ENCODE measurements at places on chromosomes 2 and 18.

DNA sequence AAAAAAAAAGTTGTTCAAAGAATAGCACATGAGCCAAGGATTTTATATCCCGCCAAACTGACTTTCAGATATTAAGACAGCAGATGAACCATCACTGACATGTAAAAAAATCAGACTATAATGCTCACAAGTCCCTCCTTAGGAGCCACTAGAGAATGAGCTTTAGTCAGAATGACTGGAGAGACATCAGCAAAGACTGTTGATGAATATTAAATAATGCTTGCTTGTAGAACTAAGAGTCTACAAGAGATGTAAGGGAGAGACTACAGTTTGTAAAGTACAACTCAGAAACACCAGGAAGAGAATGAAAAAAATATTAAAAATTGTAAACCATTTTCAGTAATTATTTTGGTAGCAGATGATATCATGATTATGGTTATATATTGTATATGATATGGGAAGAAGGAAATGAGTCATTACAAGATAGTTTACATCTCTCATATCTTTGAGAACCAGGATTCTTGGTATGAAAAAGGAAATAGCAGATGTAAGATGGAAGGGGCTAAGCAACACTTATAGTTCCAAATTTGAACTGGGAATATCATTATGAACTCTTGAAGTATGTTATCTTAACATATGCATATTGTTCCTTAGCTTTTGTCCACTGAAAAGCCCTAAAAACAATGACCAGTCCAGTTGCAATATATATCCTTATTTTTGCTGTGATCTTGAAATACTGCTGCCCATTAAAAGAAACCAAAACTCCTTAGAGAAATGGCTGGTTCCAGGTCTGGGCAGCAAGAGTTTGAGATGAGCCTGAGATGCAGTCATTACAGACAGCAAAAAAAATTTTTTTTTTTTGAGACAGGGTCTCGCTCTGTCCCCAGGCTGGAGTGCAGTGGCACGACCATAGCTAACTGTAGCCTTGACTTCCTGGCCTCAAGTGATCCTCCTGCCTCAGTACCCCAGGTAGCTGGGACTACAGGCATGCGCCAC lies 55.7 kb downstream of the PTPN2 start:
- DNase-seq, result no peak

DNA sequence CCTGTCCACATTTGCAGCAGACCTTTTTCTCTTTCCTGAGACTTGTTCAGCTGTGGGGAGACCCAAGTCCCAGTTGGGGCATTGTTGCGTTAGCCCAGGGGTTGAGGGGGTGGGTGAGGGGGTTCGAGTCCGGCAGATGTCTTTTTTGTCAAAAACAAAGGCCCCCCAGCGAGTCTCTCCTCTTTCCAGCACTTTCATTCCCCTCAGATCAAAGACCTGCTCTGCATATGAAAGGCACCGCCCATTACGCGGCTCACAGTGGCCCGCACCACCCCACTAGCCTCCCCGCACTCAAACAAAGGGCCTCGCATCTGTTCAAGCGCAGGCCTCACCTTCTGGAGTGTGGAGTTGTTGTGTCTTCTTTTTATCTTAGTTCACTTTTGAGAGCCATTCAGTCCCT lies 25.2 kb downstream of the TRABD2A start:
- DNase-seq, result no peak

DNA sequence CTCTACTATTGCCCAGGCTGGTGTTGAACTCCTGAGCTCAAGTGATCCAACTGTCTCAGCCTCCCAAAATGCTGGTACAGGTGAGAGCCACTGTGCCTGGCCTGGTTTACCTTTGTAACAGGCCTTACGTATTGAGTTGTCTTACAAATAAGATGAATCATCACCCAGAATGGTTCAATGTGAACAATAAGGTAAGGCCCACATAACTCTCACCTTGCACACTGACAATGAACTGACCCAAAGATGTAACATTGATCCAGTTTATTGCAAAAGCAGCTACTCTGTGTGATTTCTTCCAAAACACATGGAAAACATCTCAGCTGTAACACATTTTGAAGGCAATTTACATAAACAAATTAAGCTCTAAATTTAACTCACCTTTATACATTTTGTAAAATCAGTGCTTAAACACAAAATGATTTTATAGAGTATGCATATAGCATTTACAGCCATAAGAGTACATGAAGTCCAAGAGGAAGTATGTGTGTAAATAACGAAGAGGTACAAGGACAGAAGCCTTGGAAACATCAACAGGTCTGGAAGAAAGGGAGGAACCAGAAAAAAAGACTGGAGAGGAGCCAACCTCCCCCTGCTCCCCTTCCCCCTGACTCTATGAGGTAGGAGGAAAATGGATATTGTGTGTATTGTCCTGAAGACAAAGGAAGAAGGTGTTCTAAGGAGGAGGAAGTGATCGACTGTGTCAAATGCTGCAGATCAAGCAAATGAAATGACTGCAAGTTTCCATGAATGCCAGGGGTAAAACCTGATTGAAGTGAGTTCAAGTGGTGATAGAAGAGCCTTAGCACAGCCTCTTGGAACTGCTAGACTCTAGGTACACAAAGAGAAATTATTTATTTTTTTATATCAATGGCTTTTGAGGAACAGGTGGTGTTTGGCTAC lies 5.6 kb upstream of the WDFY1 start:
- no peak for DNase-seq

DNA sequence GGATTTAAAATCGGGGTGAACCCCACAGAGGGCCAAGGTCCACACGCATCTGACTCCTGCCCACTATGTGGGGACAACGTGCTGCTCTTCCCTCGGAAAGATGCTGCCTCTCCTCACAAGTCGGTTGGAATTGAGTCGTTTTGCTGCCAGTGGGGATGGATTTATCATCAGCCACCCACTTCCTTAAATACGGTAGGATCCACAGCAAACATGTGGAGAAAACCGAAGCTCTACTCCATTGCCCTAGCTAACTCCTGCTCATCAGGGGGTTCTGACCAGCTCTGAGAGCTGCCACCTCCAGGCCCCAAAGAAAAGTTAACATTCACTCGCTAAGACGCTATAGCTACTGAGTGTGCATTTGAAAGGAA lies 80.9 kb downstream of the CHRNA1 start:
- DNase-seq, result no peak

GRCh38 chr2:72719416-72719815 lies 106.4 kb downstream of the EXOC6B start:
- no peak for DNase-seq

DNA sequence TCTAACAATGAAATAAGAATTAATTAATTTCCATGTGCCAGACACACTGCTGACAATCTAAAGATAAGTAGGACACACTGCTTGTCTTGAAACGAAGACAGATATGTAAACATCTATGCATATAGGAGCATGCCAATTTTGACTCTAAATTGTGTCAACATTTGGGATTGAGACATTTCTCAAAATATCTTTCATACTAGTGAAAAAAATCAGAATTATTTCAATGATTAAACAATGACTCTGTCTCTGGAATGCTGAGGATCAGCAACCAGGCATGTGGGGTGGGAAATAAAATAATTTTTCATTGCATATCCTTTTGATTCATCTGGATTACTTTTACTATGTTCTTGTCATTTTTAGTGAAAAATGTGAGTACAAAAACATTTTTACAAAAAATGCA lies 262.6 kb upstream of the SYT4 start:
- DNase-seq, result no peak

GRCh38 chr18:74635224-74635975 lies 37.7 kb downstream of the ZNF407 start:
- no peak for DNase-seq

DNA sequence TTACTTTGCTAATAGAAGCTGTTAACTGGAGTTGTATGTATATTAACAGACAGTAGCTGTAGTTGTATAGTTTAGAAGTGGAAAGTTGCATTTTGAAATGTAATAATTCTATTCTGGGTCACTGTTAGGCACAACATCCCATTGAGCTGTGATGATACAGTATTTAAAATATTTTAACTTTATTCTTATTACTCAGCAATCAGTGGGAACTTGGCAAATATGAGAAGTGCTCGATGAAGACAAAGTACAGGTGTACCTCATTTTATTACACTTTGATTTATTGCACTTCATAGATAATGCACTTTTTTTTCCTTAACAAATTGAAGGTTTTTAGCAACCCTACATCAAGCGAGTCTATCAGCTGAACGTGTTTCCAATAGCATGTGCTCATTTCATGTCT lies 8.6 kb downstream of the DNAJC10 start:
- DNase-seq, result no peak

GRCh38 chr2:43405829-43406228 lies 179.4 kb upstream of the ZFP36L2 start:
- no peak for DNase-seq

GRCh38 chr18:13878857-13879256 lies 36.5 kb downstream of the MC2R start:
- DNase-seq, result no peak

DNA sequence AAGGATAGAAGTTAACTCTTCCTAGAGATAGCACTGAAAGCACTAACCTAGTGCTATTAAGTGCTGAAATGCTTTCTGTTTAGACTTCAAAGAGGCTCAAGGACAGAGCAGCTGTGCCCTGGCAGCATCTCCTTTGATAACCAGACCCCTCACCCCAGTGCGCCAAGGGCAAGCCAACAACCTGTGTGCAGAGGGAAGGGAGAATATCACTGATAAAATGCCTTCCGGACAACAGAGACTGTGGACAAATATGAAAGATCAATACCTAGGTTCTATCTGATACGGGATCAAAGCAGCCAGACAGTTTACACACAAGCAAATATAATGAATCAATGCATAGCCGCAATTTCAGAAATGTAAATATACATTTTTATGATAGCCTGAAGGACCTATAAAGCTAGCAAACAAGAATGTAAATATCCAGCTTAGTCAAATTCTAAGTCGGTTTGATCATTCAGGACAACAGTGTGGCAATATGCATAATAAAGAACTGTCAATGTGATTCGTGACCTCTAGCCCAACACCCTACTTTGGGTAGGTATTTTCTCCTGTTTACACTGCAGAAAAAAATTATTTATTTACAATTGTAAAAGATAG lies 91.8 kb upstream of the RFX8 start:
- DNase-seq, result no peak

- no peak for DNase-seq
These were observed 156.6 kb downstream of the INO80D start for GRCh38 chr2:205929246-205929942.

GRCh38 chr2:74002505-74003421 lies 18.1 kb downstream of the TET3 start:
- DNase-seq, result peak; percentile 54

DNA sequence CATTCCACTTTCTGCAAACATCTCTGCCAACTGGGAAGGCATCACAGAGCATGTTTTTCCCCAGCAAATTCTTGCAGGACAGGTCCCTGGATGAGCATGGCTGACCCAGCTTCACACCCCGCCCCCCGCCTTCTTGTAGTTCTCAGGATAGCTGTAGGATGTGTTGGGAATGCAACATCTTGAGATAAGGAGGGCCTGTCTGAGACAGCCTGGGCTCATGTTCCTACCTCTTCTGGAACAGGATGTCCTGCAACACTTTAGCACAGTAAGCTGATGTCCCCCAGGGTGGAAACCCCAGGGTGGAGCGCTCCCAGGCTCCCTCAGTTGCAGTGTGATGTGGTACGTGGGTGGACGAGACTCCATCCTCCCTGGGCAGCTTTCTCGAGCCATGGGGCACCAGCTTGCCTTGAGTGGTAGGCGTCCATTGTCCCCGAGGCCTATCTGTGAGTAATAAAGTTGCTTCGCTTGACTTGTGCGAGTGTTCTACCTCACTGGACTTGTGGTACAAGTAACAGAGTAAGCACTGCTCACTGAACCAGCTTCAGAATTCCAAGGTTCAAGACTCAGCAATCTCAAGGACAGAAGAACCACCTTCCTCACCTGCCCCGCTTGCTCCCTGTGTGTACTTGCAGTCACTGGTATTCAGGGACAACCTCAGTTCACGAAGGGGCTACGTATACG lies 48.6 kb downstream of the EMX1 start:
- DNase-seq, result no peak

DNA sequence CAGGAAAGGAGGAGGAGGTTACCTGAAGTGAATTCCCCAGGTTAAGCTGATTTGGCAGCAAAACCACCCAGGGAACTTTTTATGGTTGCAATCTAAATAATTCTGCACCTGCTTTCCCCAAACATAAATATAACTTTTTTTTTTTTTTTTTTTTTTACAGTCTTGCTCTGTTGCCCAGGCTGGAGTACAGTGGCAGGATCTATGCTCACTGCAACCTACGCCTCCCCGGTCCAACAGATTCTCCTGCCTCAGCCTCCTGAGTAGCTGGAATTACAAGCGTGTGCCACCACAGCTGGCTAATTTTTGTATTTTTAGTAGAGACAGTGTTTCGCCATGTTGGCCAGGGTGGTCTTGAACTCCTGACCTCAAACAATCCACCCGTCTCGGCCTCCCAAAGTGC lies 16.1 kb upstream of the PPP1CB start:
- DNase-seq, result no peak

GRCh38 chr2:204542982-204543608 lies 2.2 kb upstream of the PARD3B start:
- DNase-seq, result no peak

- DNase-seq, result no peak
These were observed 65.7 kb downstream of the FMNL2 start for GRCh38 chr2:152400607-152401214.

DNA sequence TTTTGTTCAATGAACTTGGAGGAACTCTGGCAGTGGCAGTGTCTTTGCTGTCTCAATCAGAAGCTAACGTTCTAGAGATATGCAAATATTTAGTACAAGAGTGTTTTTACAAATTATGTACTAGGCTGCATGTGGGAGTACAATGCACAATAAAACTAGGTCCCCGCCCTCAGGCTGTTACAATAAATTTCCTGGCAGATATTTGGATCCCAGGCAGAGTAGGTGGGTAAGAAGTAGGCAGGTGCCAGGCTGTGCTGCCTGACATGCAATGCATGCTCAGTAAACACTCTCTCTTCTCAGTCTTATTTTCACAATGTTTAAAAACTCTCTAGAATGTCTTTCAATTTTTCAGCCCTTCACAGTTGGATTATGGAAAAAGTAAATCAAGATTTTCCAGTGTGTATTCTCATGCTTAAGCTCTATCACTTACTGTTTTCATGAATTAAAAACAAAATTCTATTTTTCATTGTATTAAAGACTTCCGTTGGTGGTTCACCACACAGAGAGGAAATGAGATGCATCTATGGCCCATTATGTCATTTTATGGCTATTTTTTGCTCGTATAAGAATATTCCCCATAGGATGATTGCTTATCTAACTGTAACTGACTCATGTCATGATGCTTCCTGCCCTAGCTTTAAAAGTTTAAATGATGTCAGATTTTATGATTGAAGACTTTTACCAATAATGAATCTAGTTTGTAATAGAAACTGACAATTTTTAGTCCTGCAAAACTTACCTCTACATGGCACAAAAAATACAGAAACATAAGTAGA lies 346.1 kb downstream of the RND3 start:
- DNase-seq, result no peak

Measured in nucleus accumbens (tissue), 56 donors.